ENCODE measurements at places on chromosomes 3 and 15. TPM values are rescaled to one million over a fixed set of nuclear protein-coding genes. Genes with fewer than 3 reads are reported as not detected.

GRCh38 chr3:61739640-61740039 is 178.3 kb downstream of the PTPRG start:
- DNase-seq: no peak

DNA sequence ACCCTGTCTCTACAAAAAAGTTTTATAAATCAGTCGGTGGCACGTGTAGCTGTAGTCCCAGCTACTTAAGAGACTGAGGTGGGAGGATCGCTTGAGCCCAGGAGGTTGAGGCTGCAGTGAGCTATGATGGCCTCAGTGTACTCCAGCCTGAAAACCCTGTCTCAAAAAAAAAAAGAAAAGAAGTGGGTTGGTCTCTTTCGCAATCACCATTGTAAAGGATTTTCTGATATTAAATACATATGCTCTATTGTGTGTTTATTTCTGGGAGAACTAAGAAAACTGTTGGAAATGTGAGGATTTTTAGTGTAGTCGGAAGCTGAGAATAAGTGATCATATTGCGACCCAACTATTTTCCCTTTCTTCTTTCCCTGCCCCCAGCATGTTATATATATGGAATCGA is 7.5 kb downstream of the ZNF710 start:
- DNase-seq: no peak

DNA sequence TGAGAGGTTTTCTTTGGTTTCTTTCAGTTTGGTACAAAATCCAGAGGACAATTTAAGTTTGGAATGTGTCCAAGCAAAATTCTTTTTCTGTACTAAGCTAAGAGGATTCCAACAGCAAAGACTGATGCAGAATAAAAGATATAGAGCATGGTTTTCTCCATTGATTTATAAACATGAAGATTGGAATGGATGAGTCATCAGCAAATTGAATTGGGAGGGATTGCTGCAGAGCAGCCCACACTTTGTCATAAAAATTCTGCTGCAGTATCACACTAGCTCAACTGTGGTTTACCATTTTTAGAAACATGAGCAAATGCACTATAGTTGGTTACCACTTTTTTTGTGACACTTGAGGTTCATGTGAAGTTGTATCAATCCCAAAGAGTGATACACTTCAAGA is 16.1 kb upstream of the LARP6 start:
- peak; percentile 67 for DNase-seq

- peak; percentile 89 for DNase-seq
Observed at GRCh38 chr15:80489030-80489594, 84.9 kb downstream of the ARNT2 start.

DNA sequence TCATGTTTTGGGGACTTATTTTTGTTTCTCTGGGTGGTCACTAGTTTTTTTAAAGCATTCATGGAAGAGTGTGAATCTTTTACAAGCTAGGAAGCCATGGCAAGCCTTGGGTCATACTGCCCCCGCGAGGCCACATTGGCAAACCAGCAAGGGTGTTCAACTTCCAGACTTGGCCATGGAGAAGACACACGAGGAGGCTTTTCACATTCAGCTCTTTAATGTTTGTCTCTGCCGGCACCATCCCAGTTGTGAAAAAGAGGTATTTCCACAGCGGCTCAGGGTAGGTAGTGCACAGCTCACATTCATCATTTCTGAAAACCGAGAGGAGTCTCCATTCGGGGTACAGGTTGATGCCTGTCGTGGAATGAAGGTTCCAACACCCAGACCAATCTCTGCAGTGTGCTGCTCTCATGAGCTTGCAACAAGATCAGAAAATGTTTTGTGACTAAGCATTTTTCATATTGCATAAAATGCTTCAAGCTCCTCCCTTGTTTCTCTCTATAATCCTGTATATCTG is 7.7 kb downstream of the CCR5 start:
- peak; percentile 49 for DNase-seq

GRCh38 chr3:102302020-102302419 is 132.8 kb upstream of the ZPLD1 start:
- DNase-seq: peak; percentile 17

GRCh38 chr15:68930268-68931022 is at the start of gene SPESP1:
SPESP1 (plus strand) TSS chr15:68930525; CDS start chr15:68930654, 129 bp downstream.
- DNase-seq: peak; percentile 69

GRCh38 chr3:1207904-1208303 is 115.1 kb downstream of the CNTN6 start:
- no peak for DNase-seq

DNA sequence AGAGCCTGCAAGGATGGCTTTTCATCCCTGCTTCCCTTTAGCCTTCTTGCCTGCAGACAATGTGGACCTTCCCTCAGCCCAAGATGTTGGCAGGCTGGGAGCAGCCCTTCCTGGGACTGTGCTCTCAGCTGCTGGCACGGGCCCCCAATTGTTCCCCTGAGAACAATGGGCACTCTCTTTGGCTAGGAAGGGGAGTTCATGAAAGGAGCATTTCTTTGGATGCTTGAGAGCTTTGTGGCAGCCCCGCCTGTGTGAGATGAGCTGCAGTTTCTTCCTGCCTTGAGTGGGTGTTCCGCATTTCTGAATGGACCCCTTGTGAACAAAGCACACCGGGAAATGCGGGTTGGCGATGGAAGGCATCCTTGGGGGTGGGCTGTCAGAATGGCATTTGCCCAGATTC is 35.0 kb upstream of the BSN start:
- peak; percentile 7 for DNase-seq

DNA sequence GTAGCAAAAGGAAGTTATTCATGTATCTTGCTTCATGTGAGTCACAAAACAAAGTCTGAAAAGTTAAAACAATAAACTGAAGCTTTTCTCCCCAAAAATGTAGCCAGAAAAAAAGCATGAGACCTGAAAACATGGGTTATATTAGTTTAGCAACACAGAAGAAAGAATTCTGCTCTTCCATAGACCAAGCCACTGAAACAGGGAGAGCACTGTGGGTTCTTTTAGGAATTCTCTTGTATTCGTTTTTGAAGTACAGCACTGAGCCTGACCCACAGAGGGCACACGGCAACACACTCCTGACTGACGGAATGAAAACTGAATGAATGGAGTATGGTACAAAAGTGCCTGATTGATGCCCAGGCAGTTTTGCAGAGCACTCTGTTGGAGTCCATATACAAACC is 66.6 kb downstream of the TM4SF4 start:
- DNase-seq: peak; percentile 66

GRCh38 chr15:93036951-93037819 is 51.8 kb downstream of the RGMA start:
- peak; percentile 94 for DNase-seq

GRCh38 chr3:47298439-47298838 is 15.7 kb downstream of the KLHL18 start:
- DNase-seq: no peak

DNA sequence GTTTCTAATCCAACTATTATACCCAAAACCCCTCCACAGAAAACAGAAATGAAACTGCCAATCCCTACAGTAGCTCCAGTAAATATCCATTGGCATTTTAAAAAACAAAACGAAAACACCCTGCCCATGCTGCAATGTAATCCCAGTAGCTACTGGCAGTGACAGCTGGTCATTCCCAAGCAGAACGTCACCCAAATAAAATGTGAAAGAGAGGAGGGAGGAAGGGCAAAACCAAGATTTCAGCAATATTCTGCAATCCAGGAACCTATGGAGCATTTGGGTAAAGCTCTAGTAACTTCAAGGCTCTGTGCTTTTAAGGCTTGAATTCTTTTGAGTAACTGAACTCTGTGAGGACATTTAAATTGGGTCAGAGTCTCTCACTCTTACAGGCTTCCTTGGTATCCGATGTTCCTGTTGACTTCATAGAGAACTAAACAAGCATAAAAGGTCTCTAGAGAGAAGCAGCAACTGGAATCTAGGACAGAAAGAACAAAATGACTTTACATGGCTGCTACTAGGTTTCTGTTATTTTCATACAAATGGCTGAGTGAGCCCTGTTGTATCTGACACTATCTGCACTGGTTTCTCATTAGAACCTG is 136.2 kb downstream of the TNIK start:
- DNase-seq: peak; percentile 91

DNA sequence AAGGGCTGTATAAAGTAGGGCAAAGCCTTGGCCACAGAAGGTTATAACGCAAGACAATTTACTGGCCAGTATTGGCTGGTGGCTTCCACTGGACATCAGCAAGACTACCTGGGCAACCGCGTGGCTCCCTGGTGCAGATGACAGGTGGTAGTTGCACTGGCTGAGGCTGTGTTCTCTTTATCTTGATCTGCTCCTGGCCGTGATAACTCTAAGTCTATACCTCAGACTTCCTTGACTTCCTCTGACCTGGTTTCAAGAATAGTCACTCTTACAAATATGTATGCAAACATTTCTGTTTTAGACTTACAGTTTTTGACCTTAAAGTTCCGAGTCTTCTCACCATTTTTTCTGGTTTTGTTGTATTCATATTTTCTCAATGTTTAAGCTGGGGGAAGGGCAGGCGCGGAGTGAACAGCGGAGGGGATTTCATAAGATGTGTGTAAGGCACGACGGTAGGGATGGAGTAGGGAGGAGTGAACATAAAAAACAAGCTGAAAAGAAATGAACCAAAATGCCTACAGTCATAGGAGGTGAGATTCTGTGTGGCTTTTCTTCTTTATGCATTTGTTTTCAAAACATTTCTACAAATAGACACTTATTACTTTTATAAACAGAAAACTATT is 15.2 kb upstream of the TMEM212 start:
- no peak for DNase-seq

- DNase-seq: no peak
Observed at GRCh38 chr3:182621435-182622240, 171.7 kb upstream of the ATP11B start.

- no peak for DNase-seq
Observed at GRCh38 chr3:136883967-136884720, 22.1 kb downstream of the NCK1 start.

PROK2 gene
- total RNA-seq: not detected

ACTL6A gene
- total RNA-seq: 199 TPM

SNAPC5 gene
- total RNA-seq: 17.6 TPM

CADM2 gene
- not detected for total RNA-seq

DNASE1L3 gene
- total RNA-seq: not detected

ZNF774 gene
- 0.75 TPM for total RNA-seq

NAALADL2 gene
- total RNA-seq: 4.8 TPM

FBXW12 gene
- not detected for total RNA-seq
